AG20443 (cell line): ENCODE measurements at places on chromosomes 2 and 18.

DNA sequence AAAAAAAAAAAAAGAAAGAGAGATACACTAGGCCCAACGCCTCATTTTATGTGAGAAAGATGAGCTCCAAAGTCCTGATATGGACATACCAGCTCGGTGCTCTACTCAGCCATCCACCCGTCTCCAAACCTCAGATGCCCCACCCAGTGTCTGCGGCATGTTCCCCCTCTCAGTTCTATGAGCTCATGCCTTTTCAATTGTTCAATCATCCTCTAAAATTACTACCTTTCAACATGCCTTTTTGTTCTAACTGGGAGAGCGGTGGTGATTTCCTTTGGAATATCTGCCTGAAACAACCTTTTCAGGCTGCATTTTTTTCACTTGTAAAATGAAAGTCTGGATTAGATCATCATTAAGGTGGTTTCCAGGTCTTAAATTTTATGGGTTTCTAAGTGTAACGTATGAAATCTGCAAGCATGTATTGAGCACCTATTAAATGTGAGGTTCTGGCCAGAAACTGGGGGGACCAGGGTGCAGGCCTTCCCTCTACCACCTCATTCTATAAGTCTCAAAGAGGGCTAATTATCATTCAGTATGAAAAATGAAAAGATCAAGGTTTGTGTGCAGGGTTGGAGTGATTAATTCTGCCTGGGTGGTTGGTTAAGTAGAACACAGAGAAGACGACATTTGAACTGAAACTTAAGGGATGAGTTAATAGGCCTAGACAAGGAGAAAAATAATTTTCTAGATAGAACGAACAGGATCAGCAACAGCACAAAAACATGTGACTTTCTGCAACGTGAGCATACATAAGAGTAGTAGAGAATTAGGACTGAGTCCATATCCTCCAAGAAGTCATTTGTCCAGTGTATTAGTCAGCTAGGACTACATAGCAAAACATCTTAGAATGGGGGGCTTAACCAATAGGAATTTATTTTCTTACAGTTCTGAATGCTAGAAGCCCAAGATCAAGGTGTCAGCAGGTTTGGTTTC, 87.4 kb upstream of the GLS start:
- DNase-seq, result peak; percentile 38

DNA sequence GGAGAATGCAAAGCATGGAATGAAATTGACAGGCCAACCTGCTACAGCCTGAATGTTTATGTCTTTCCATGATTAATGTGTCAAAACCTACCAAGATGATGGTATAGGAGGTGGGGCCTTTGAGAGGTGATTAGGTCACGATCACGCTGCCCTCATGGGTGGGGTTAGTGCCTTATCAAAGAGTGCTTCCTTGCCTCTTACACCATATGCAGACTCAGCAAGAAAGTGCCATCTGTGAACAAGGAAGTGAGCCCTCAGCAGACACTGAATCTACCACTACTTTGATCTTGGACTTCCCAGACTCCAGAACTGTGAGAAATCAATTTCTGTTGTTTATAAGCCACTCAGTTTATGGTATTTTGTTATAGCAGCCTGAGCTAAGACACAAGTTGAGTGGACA, 147.5 kb upstream of the BCL2L11 start:
- no peak for DNase-seq

DNA sequence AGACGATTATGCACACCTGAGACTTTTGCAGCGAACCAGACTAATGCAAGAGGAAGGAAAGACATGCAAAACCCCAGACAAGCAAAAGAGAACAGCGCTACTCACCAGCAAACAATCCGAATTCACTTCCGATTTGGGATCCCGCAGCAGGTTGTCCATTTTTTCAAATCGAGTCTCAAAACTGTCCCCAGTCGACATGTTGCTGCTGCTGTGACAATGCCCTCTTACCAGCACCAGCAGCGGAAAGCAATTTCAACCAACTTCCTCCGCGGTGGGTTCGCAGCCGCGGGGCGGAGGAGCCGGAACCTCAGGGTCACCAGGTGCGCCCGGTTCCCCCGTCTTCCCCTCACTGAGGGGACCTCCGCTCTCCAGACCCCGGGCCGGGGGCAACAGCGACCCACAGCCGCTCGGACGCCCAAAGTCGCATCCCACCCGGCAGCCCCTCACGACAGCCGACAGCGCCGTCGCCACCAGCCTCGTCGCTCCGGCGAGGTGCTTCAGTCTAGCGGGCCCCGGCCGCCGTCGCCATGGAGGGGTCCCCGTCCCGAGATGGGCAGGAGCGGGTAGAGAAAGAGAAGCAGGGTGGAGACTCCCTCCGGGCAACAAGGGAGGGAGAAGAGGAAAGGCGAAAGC, 784 bp downstream of the ROCK1 start:
- peak; percentile 19 for DNase-seq

GRCh38 chr2:179260224-179260623, 4.4 kb downstream of the SESTD1 start:
- DNase-seq, result no peak

- peak; percentile 69 for DNase-seq
Measured at GRCh38 chr18:22711192-22711685, 221.9 kb upstream of the RBBP8 start.

- no peak for DNase-seq
Measured at GRCh38 chr2:197292619-197293018, 18.0 kb downstream of the ANKRD44 start.

GRCh38 chr2:99159594-99159993, 4.8 kb downstream of the LIPT1 start:
- no peak for DNase-seq

- DNase-seq, result no peak
Measured at GRCh38 chr2:6523476-6523875, 342.2 kb downstream of the CMPK2 start.

- no peak for DNase-seq
Measured at GRCh38 chr2:100394111-100394641, 23.3 kb downstream of the CHST10 start.

- DNase-seq, result peak; percentile 37
Measured at GRCh38 chr18:57839942-57840381, 36.8 kb upstream of the ATP8B1 start.

DNA sequence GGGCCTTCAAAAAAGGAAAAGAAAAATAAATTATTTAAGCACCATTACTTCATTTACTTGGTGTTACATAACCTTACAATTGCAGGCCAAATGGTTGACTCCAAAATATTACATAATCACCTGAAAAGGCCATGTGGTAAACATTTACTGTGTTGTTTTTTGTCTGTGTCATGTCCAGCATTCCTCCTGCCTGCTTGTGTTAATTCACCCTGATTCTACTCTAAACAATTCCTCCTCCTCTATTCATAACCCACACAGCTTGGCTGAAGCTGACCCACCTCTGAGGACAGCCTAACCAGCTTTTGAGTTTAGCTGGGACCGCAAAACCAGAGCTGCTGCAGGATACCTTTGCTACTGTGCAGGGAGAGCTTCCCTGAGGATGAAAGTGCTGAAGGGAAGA, 35.4 kb downstream of the TMX3 start:
- peak; percentile 61 for DNase-seq

- DNase-seq, result no peak
Measured at GRCh38 chr2:105410554-105410953, 11.7 kb upstream of the FHL2 start.

DNA sequence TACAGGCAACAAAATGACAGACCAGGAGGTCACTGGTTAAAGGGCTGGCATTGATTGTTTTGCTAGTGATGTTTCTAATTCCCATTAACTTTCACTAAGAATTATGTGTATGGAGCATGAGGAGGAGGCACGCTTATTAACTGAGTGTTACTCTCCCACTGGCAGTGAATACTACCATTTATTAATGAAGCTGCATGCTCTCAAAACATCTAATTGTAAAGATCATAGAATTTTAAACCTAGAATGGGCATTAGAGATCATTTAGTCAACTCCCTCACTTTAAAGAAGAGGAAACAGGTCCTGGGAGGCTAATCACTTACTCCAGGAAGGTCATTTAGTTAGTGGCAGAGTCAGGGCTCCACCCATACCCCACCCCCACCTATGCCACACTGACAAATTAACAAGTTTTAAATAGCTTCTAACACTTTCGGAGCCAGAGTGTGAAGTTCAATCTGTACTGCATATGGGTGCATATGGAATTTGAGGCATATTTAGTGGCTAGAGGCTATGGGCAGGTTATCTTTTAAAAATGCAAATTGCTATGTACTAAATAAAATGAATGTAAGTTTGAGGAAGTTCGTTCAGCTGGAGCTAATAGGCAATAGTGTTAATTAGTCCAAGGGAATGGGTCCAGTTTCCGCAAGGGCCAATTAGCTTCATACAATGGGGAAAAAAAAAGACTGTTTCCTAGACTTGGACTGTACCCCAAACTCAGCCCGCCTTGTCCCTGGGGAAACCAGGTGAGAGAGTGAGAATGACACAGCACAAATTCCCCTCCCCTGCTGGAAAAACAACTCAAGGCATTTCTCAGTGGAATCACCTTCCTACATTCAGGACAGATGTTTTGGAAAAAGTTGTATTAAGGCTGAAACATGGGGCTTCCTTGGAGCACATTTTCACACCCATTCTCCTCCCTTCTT, 178.8 kb downstream of the ICOS start:
- no peak for DNase-seq

GRCh38 chr2:154974041-154974440, 275.5 kb downstream of the KCNJ3 start:
- no peak for DNase-seq

GRCh38 chr2:46888421-46888952, 27.1 kb downstream of the MCFD2 start:
- no peak for DNase-seq

DNA sequence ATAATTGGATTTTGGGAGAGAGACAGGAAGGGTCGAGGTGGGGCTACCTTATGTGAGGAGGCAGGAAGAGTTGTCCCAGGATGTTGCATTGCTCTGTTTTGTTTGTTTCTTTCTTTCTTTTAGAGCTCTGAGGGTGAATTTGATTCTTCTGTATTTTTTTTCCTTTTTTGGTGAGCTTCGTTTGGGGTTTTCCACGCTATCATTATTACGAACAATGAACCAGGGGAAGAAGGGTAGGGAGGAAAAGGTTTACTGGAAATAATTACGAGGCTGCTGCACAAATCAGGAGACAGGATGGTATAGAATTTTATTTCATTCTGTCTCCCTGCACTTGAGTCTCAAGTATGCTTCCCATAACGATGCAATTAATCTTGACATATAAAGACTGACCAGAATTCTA, 51.4 kb upstream of the ZNF516 start:
- DNase-seq, result no peak

GRCh38 chr2:106996171-106996769, 110.3 kb upstream of the ST6GAL2 start:
- DNase-seq, result no peak

DNA sequence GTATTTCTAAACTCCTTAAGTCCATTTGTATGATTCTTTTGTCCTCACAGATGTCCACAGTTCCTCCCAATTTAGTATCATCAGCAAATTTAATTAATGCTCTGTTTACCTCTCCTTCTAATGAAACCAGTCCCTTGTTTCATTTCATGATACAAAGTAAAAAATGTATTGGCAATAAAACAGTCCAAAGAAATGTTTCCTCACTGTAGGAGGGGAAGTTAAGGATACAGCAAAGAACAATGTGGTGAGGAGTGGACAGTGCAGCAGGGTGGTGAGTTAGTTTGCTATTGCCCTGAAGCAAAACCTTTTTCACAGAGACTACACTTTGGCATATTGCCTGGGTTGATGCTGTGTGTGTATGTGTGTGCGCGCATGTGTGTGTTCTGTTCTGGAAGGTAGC, 401.5 kb downstream of the ARHGAP15 start:
- DNase-seq, result no peak
